Activated CD8-positive, alpha-beta memory T cell treated with anti-CD3 and anti-CD28 coated beads for 36 hours (primary cell): ENCODE measurements at places on chromosomes 12 and 14. TPM values are rescaled to one million over a fixed set of nuclear protein-coding genes. Genes with fewer than 3 reads are reported as not detected.

IFT81 gene
- total RNA-seq, result 3.1 TPM

HNF1A gene
- not detected for total RNA-seq

LRRK2 gene
- 0.25 TPM for total RNA-seq

SPSB2 gene
- total RNA-seq, result 3.3 TPM

OASL gene
- 3.3 TPM for total RNA-seq

TAS2R7 gene
- not detected for total RNA-seq

OTOGL gene
- total RNA-seq, result not detected

KCNK13 gene
- total RNA-seq, result not detected

A2M gene
- not detected for total RNA-seq

PLEKHD1 gene
- 0.04 TPM for total RNA-seq

PPM1H gene
- 0.13 TPM for total RNA-seq

AP5M1 gene
- total RNA-seq, result 42.6 TPM

AICDA gene
- not detected for total RNA-seq

MYO1H gene
- not detected for total RNA-seq
